SK-N-SH (cell line): ENCODE measurements at places on chromosomes 4 and X.
A peak's percentile ranks its signal among the peaks of the same experiment; 100 is the strongest.

- no peak for DNase-seq
Measured at GRCh38 chr4:163624727-163625126, 130.2 kb downstream of the TMA16 start.

- no peak for DNase-seq
Measured at GRCh38 chr4:94484818-94485217, 33.1 kb downstream of the PDLIM5 start.

DNA sequence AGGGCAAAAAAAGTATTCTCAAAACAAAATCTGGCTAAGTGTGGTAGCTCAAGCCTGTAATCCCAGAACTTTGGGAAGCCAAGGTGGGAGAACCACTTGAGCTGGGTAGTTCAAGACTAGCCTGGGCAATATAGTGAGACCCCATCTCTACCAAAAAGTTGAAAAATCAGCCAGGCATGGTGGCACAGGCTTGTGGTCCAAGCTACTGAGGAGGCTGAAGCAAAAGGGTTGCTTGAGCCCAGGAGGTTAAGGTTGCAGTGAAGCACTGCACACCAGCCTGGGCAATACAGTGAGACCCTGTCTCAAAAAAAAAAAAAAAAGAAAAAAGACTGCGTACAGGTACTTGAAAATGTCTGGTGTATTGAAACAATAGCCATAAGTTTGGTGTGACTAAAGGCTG is 1.7 kb upstream of the SDAD1 start:
- DNase-seq = no peak

GRCh38 chr4:2271279-2272025 is 9.5 kb upstream of the MXD4 start:
- no peak for DNase-seq

DNA sequence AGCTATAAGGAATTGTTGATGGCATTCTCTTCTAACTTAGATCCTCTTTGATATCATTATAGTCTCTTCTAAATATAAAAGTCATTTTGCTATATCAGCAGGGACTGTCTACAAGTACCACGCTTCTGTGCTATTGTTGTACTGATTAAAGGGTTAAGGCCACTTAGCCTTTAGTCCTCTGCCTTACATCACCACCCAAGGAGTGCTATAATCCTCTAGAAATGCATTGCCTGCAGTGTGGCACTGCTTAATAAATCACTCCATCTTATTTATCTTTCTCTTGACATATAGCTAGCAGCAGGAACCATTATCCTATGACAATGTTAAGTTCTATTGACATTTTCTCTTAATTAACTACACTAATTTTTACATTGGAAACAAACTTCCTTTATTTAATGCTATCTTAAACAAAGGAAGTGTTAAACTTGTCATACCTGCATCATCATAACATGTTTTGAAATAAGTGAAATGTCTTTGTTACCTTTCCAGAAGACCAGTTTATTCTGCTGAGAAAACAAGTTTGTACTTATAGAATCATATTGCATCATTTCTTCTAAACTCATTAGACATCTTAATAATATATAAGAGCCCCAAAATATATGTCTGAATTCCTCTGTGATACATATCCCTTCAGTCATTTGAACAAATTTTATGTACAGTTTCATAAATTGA is 360.9 kb upstream of the ATOH1 start:
- DNase-seq = no peak

DNA sequence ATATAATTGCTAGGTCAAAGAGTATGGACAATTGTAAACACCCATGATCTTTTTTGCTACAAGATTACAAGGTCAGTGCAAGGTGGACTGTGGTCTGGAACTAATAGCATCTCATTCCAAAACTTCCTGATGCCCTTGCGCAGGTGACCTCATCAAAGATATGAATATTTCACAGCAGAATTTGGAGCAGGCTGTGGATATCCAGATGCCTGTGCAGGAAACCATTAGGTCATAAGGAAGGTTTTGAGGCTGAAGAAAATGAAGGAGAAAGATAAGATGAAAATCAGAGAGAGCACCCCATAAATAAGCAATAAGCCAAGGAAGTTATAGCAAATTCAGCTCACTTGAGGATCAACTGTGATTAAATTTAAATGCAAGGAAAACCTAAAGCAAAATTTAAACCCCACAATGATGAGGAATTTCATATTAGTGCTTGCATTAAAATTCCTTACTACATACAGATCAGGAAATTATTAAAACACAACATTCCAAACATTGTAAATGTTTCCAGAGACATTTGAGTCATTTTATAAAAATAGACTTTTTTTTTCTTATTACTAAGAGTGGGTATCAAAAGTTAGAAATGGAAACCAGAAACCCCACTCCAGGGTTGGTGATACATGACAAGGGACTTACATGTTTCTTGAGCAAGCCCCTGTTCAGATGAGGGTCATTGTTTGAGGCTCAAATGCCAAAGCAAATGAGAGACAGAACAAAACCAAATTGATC is 100.7 kb upstream of the FAM9C start:
- DNase-seq = no peak

- no peak for DNase-seq
Measured at GRCh38 chrX:43703211-43703791, 47.2 kb downstream of the MAOA start.

GRCh38 chr4:83326546-83326945 is 8.1 kb downstream of the HPSE start:
- DNase-seq = no peak

GRCh38 chr4:143437937-143438336 is 75.6 kb upstream of the SMARCA5 start:
- no peak for DNase-seq

- peak; percentile 71 for DNase-seq
Measured at GRCh38 chrX:24241822-24242648, 71.8 kb downstream of the SUPT20HL2 start.

DNA sequence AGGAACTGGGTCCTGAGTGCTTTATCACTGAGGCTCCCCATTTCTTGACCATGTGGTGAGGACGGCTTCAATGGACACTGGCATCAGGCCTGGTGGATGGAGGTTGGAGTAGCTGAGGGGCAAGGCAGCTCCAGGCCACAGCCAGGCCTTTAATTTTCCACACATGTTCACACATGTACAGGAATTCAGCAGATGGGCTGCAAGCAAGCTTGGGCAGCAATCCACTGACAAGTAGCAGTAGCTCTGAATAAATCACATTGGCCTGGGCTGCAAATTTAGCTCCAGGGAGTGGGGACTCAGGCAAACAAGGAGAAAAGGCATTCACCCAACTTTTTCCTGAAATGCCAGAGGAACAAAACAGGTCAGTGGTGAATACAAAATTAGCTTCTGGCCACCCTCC is 107.8 kb upstream of the SCML1 start:
- DNase-seq = no peak
